ENCODE measurements at places on chromosomes 3 and 15. TPM values are rescaled to one million over a fixed set of nuclear protein-coding genes. Genes with fewer than 3 reads are reported as not detected.
A peak's percentile ranks its signal among the peaks of the same experiment; 100 is the strongest.

GRCh38 chr3:174859756-174860155 is 622 bp downstream of the NAALADL2 start:
- no peaks in the 10 kb centered on the region for H3K36me3 ChIP-seq
- no peaks in the 10 kb centered on the region for H3K27me3 ChIP-seq
- H3K4me3 ChIP-seq = no peak overlapping the region

Gene RAB6B
- polyA plus RNA-seq = 12.9 TPM

DNA sequence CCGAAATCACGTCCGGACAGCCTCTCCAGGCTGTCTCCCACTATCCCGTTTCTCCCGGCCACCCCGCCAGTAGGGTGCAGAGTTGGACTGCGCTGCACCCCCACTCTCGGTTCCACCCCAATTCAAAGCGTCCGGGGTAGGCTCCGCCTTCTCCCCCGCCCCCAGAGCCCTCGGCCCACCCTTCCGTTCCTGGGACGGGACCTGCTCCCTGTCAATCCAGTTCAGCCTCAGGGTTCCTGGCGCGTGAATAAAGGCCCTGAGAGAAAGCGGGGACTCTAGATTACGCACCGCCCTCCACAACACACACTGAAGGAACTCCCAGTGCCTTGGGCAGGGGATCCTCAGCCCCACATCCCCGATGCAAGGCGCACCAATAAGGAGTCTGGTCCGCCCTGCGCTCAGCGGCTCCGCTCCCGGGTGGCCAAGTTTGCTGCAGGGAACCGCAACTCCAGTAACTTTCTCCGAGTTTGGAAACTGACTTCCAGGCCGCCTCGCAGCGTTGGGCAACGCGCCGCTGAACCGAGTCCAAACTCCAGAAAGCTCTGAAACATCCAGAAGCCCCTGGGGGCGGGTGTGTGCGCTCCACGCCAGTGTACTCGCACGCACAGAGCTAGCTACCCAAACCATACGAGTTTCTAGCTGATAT is 1.9 kb downstream of the ADAMTS9 start:
- H3K4me1 ChIP-seq = no peaks in the 10 kb centered on the region
- H3K27me3 ChIP-seq = no peaks in the 10 kb centered on the region
- peak overlapping the region; percentile 92 for H3K27ac ChIP-seq
- H3K4me3 ChIP-seq = peak overlapping the region; percentile 54
- peak; percentile 95 for DNase-seq

DNA sequence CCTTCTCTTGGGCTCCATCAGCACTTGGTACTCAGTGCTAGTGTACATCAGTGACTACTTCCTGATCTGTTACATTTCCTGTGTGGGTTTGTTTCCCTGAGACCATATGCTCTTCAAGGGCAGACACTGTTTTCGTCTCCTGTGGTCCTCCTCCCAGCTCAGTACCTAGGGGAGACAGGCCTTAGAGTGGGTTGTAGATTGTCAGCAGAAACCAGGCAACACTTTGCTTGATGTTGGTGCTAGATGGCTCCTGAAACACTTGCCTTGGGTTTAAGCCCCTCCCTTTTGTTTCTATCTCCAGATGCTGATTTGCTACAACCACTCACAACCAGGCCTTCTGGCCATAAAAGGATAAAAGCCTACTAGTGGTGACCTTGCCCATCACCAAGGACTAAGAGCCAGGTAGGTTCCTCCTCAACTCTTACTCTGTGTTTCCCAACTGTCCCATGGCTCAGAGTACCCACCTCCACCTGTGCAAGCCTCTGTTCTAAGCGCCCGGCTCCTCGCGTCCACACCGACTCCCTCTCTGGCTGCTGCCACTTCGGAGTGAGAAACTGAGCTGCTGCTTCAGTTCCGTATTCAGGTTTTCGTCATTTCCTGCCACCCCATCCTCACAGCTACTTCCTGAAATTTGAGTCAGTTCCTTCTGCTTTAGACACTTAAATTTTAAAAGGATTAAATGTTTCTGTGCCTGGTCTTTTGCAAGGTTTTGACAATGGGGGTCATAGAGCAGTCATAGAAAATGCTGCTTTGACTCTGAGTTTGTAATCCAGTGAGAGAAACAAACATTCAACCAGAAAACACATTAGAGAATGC is at the start of gene HCLS1:
Gene HCLS1 (minus strand): TSS at position 548 of the 816 bp plus-strand sequence. CDS start 2,556 bp downstream, outside the sequence.
- no peaks in the 10 kb centered on the region for H3K36me3 ChIP-seq

DNA sequence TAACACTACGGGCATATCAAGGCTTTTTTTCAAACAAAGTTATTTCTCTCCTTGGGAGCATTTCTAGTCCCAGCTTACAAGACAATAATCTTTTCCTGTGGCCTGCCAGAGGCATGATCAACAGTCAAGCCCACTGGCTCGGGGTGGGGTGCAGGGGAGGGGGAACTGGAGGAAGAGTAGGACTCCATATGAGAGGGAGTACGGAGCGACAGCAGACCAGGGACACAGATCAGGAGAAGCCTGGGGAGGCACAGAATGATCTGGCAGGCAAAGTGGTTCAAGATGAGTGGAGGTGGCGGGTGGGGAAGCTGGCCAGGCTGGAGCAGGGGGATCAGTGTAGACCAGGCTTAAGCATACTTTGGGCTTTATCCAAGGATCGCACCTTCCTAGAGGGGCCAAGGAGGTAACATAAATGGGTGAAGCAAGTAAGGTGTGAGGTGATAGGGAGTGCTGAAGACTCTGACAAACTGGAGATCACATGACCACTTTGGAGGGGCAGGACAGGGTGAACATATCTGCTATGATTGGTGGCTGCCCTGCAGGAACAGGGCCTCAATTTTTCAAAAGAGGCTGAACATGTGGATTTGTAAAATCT is 37.4 kb downstream of the KLF15 start:
- H3K36me3 ChIP-seq = no peaks in the 10 kb centered on the region
- H3K27ac ChIP-seq = no peak overlapping the region
- H3K4me1 ChIP-seq = no peaks in the 10 kb centered on the region
- H3K4me3 ChIP-seq = no peak overlapping the region
- no peak for DNase-seq

Gene CCR9
- polyA plus RNA-seq = not detected

- no peaks in the 10 kb centered on the region for H3K36me3 ChIP-seq
- no peak for DNase-seq
- no peaks in the 10 kb centered on the region for H3K4me1 ChIP-seq
- peaks cover 11% of the 10 kb centered on the region for H3K27me3 ChIP-seq
- no peak overlapping the region for H3K4me3 ChIP-seq
These were observed 19.1 kb upstream of the RPL22L1 start for GRCh38 chr3:170889132-170889531.

DNA sequence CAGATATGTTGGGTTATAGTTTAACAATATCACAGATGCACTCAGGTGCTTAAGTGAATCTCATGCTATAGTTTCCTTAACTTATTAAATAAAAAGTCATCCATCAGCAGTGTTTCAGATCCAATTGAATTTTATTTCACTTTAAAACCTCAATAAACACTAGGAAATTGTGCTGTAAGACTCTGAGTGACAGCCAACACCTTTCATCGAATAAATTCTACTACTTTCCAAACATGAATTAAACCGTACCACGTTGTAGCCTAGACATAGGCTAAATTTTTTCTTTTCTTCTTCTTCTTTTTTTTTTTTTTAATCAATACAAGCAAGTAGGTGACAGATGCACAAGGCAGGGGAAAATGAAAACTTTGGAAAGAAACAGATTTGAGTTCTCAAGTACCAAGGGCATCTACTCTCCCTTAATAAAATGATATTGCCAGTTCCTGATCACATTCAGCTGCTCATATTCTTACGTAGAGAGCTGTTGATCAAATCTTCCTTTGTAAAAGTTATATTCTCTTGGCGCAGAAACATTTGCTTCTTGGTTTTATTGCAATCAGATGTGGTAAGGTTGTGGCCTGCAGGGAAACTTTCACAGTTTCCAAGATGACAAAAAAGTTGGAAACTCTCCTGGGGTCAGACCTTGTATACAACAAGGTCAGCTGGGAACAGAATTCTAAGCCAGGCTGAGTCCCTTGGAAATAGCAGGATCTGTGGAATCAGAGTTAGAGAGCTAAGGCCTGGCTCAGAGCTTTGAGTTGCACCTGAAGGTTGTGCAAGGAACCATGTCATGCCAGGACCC is 147.7 kb downstream of the CD47 start:
- DNase-seq = no peak
- no peaks in the 10 kb centered on the region for H3K27me3 ChIP-seq
- no peak overlapping the region for H3K4me3 ChIP-seq
- H3K36me3 ChIP-seq = no peaks in the 10 kb centered on the region

- no peak overlapping the region for H3K4me3 ChIP-seq
- H3K27me3 ChIP-seq = no peaks in the 10 kb centered on the region
- DNase-seq = no peak
- H3K27ac ChIP-seq = no peak overlapping the region
- H3K4me1 ChIP-seq = no peaks in the 10 kb centered on the region
- no peaks in the 10 kb centered on the region for H3K36me3 ChIP-seq
These were observed 587.0 kb upstream of the GRM7 start for GRCh38 chr3:6273878-6274277.
